ENCODE measurements at places on chromosomes 11 and 22.

GRCh38 chr22:46079861-46080821 lies 70.2 kb upstream of the PPARA start:
- DNase-seq: no peak

DNA sequence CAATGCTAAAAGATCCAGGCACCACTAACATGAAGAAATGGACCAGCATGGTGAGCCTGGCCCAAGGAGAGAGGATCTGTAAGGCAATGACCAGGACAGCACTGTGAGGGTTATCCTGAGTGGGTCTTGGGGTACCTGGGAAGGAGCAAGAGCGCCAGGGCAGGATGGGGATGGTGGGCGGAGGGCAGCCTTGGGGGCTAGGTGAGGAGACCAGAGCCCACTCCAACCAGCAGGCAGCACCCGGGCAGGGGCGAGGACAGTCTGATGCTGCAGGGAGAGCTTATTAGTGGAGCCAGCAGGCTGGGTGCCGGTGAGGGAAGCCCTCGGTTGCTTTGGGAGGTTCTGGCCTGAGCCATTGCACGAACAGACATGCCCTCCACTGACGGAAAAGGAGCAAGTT lies 10.7 kb upstream of the NAP1L4 start:
- DNase-seq: no peak

DNA sequence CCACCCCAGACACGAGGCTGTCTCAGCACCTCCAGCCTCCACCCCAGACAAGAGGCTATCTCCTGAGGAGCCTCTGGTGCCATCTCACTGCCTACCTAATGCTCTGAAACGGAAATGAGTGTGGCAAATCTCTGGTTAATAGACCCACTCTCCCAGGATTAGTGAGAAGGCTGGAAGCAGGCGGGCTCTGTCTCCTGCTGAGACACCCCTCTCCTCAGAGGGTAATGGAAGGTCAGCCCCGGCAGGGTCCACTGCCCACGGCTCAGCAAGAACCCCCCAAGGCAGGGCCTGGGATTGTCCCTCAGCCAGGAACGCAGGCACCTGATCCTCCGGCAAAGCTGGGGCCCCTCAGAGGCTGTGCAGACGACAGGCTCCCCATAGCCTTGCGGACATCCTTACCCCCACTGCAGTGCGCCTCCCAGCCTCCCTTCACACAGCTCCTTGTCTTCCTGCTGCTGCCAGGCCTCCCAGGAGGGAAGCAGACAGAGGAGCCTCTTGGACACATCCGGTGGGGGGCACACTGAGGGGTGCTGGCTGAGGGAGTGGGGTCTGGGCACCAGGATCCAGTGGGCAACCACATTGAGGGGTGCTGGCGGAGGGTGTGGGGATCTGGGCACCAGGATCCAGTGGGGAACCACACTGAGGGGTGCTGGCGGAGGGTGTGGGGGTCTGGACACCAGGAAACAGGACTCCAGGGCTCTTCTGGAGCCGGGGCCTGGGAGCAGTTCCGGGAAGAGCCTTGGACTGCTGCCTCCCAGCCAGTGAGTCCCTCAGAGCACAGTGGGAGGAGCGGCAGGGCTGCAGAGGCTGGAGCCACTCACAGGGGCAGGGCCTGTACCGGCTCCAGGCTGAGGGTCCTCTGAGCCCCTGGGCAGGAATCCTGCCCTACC lies 13.1 kb downstream of the CHID1 start:
- DNase-seq: no peak

GRCh38 chr11:66592457-66593302 lies at the start of the genes CCDC87 and CCS:
CCDC87 (minus strand) TSS chr11:66593063; CDS start chr11:66593015, 48 bp downstream.
CCS (plus strand) TSS chr11:66593185; CDS start chr11:66593262, 77 bp downstream.
- DNase-seq: peak; percentile 96

DNA sequence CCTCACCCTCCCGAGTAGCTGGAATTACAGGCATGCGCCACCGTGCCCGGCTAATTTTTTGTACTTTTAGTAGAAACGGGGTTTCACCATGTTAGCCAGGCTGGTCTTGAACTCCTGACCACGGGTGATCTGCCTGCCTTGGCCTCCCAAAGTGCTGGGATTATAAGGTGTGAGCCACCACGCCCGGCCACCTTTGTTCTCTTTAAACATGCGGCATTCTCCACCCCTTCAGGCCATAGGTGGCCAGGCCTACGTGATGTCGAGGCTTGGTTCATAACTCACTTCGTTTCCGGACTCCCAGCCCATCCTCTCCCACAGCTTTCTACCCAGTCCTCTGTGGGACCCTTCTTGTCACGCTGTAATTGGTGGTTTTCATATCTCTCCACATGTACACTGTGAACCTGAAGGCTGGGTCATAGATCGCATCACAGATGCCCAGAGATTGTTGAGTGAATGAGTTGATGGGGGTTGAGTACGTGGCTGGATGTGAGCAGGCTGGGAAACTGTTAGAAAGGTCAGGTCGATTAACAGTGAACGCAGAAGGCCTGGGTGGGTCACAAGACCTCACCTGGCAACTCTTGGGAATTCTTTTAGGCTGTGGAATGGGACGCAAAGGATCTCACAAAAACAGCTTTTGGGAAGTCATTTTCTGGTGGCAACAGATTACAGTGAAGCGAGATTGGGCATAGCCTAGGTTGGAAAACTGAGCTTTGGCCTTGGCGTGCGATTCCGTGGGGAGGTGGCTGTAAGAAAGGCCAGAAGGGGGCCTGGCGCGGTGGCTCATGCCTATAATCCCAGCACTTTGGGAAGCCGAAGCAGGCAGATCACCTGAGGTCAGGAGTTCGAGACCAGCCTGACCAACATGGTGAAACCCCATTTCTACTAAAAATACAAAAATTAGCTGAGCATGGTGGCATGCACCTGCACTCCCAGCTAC lies 44.5 kb downstream of the ST14 start:
- DNase-seq: no peak

DNA sequence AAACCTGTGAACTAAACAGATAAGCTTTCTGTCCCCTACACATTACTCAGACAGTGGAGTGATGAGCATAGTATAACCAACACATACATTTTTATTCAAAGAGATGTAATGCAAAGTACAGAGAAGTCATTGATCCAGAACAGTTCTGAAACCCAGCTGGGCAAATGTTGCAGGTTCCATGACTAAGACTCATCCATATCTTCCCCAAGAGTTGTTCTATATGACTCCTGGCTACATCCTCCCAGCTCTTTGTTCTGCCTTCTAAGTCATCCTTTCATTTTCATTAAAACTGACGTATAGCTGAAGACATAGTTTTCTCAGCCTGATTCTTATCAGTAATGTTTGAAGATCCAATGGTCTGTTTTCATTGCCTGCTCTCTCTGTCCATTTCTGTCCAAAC lies 47.3 kb downstream of the PLAAT5 start:
- DNase-seq: no peak

GRCh38 chr22:45992737-45993136 lies 15.8 kb upstream of the WNT7B start:
- DNase-seq: no peak

- DNase-seq: no peak
Observed at GRCh38 chr11:67022341-67022933, 497 bp upstream of the SYT12 start.

GRCh38 chr11:17730608-17731462 lies 3.7 kb upstream of the KCNC1 start:
- peak; percentile 13 for DNase-seq

- DNase-seq: peak; percentile 62
Observed at GRCh38 chr11:60396382-60396781, at the start of gene MS4A14. MS4A14 (plus strand) TSS chr11:60396459; CDS start chr11:60396579, 120 bp downstream.

DNA sequence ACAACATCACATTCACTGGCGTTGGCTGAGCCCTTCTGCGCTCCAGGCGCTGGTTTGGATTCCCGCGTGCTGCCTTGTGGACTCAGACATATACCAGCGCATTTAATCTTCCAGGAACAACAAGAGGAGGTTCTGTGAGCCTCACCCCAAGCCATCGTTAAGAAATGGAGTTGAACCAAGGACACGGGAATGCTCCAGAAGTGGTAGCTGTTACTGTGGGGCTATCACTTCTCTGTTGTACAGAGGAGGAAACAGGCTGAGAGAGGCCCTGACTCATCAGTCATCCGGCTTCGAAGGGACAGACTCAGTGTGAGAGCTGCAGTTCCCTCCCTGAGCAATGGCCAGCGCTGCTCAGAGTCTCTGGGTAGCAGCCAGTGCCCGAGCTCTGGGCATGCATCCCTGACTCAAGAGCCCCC lies 291.3 kb downstream of the TBC1D22A start:
- no peak for DNase-seq

- no peak for DNase-seq
Observed at GRCh38 chr22:39958949-39959639, 1.1 kb upstream of the TMA7B start.

- DNase-seq: no peak
Observed at GRCh38 chr22:43554694-43555365, 143.0 kb downstream of the MPPED1 start.

- DNase-seq: no peak
Observed at GRCh38 chr22:17780116-17780740, 6.0 kb upstream of the BID start.

GRCh38 chr11:36564376-36565030 lies 3.3 kb upstream of the RAG1 start:
- DNase-seq: peak; percentile 8

GRCh38 chr11:116478669-116479668 lies 293.8 kb downstream of the BUD13 start:
- no peak for DNase-seq

- no peak for DNase-seq
Observed at GRCh38 chr22:42646569-42647525, 2.3 kb downstream of the CYB5R3 start.

DNA sequence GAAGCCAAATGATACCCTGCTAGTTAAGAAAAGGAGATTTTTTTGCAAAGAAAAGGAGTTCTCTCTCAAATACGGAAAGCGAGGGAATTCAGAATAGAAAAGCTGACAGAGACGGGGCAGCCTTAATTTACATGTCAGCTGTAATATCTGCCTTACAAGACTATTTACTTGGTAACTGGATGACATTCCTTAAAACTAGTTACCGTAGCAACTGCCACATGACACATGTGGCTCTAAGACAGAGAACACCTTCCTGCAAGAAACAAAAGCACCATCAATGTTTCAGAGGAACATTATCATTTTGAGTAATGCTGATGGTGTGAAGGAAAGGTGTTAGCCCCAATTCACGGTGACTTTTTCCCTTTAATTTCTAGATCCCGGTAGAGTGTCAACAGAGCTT lies 222.1 kb downstream of the LRRC4C start:
- DNase-seq: no peak

GRCh38 chr11:66680966-66681645 lies 3.4 kb upstream of the RBM4B start:
- DNase-seq: no peak

- DNase-seq: no peak
Observed at GRCh38 chr11:36475192-36475591, 34.9 kb downstream of the TRAF6 start.

DNA sequence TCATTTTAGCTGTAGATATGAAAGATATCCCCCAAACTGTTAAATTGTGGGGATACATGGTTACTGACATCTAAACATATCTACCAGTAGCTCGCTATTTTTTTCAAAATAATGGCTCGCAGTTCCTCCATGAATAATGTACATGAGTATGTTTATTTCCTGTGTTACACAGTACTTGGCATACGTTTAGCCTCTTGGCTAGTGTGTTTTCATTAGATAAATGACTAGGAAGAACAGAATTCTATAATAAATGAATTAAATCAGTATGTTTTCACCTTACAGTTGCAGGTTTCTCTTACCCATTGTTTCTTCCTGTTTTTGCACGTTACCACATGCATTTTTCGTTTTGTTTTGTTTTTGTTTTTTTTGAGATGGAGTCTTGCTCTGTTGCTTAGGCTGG lies 21.8 kb downstream of the RNF169 start:
- no peak for DNase-seq

GRCh38 chr11:73869332-73869949 lies 7.2 kb downstream of the COA4 start:
- DNase-seq: no peak

GRCh38 chr11:129251067-129251466 lies 58.9 kb upstream of the ARHGAP32 start:
- no peak for DNase-seq

DNA sequence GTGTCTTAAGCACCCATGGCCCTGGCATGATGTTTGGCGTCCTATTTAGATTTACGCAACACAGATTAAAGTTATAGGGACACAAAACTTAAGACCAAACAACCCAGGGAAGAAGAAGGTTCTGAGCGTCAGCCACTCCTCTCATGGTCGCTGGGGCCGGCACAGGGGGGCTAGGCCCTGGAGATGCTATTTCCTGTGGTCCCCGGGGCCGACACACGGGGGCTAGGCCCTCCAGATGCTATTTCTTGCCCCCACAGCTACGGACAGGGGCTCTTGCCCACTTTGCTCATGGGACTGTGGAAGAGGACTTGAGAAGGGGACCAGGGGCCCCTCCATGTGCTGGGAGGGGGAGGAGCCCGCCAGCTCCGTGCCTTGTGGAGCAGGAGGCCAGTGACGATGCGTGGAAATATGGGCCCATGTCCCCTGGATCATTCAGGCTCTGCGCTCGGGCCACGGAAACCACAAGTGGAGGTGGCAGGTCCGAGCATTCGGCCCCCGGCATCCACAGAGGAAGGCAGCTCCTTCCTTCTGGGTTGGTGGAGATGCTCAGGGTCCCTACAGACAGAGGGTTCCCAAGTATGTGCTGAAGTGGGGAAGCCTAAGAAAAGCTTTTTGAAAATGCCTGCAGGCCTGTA lies 711.1 kb downstream of the BRD1 start:
- DNase-seq: no peak

GRCh38 chr11:16871368-16871767 lies 132.9 kb downstream of the C11orf58 start:
- no peak for DNase-seq

DNA sequence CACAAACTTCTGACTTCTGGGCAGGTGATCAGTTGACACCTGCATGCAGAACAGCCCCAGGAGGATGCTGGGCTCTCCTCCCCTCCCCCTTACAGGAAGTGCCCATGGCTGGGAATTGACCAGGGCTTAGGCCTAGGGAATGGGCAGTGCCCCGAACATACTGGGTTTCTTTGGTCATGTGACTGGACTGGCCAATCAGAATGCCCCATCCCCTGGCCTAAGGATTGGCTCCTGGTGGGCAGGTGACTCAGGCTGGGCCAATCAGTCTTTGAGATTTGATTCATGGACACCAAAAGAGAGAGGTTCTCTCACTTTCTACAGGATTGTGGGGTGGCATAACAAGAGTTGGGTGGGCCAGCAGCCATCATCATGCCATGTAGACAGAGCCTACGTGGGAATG lies 37.1 kb downstream of the MCM5 start:
- peak; percentile 17 for DNase-seq

- peak; percentile 83 for DNase-seq
Observed at GRCh38 chr11:68257477-68258362, 14.1 kb downstream of the C11orf24 start.

All from CD14-positive monocyte (primary cell).